ENCODE measurements at places on chromosomes 1 and 21.
A peak's percentile ranks its signal among the peaks of the same experiment; 100 is the strongest.

DNA sequence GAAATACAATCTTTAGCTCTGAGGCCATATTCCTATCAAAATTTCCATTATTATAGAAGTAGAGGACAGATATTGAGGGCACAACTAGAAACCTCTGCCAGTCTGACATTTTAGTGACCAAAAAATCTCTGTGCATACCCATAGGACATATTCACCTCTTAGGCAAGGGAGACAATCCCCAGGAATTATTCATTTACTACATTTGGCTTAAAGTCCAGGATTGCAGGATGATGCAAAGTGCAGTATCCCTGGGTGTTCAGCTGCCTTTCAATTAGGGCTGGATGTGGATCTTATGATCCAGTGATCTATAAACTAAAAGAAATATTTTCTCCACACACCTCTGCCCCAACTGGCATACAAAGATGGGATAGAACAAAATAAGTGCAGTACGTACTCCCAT lies 50.9 kb downstream of the PTGS2 start:
- DNase-seq, result no peak

- peak; percentile 75 for DNase-seq
Measured at GRCh38 chr1:178283409-178283808, 189.5 kb downstream of the RASAL2 start.

DNA sequence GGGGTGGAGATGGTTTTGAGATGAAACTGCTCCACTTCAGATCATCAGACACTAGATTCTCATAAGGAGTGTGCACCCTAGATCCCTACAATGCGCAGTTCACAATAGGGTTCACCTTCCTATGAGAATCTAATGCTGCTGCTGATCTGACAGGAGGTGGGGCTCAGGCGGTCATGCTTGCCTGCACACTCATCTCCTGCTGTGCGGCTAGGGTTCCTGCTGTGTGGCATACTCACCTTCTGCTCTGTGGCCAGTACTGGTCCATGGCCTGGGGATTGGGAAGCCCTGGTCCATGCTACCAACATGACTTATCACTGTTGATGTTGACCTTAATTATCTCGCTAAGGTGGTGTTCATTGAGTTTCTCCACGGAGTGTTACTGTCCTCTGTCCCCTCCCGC lies 144.5 kb downstream of the NAV1 start:
- DNase-seq, result no peak

DNA sequence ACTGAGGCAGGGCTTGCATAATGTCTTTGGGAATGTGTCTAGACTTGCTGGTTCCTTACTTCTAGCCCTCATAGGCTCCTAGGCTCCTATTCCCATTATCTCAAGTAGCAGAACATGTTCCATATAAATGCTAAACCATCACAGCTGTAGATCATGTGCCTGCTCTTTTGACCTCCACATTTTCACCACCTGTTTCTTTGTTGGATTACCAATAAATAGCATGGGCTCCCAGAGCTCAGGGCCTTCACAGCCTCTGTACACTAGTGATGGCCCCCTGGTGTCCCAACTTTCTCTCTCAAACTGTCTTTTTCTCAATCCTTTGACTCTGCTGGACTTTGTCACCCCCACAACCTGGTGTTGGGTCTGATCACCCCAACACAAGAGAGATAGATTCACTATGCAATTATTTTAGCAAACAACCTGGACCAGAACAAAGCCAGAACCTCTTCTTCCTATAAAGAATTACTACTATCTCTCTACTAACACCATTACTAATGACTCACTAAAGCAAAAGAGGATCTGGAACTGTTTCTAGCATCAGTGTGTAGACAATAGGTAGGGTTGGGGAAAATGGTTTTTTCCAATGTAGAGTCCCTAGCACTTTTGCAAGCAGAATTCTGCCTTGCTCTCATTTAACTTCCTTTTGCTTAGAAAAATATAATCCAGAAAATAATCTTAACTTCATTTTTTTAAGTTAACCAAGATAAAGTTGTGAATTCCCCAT lies 51.7 kb downstream of the WLS start:
- DNase-seq, result no peak

- peak; percentile 38 for DNase-seq
Measured at GRCh38 chr1:23787701-23788100, 3.2 kb upstream of the LYPLA2 start.

DNA sequence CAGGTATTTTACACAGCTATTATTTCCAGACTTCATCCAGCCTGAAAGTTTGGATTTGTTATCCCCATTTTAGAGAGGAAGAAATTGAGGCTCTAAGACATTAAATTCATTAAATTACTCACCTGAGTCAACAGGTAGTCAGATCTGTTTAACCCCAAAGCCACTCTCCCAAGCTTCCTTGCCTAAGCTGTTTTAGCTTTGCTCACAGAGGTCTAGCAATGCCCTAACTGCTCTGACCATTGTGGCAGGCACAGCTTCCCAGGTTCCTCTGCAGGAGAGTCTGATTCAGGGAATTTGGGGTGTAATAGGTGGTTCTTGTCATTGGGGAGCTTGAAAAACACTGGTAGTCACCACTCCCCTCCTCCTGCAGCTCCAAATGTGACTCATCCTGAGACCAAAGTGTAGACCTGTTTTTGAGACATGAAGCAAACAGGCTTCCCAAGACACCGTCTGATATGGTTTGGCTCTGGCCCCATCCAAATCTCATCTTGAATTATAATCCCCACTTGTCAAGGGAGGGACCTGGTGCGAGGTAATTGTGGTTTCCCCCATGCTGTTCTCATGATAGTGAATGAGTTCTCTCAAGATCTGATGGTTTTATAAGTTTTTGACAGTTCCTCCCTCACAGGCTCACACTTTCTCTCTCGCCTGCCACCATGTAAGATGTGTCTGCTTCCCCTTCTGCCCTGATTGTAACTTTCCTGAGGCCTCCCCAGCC lies 142.8 kb upstream of the DNAH14 start:
- DNase-seq, result no peak

- DNase-seq, result no peak
Measured at GRCh38 chr1:230750576-230750975, 3.4 kb downstream of the CAPN9 start.

GRCh38 chr1:236733653-236734052 lies 47.4 kb downstream of the ACTN2 start:
- DNase-seq, result no peak

GRCh38 chr1:203686091-203686632 lies 59.5 kb downstream of the ATP2B4 start:
- no peak for DNase-seq

DNA sequence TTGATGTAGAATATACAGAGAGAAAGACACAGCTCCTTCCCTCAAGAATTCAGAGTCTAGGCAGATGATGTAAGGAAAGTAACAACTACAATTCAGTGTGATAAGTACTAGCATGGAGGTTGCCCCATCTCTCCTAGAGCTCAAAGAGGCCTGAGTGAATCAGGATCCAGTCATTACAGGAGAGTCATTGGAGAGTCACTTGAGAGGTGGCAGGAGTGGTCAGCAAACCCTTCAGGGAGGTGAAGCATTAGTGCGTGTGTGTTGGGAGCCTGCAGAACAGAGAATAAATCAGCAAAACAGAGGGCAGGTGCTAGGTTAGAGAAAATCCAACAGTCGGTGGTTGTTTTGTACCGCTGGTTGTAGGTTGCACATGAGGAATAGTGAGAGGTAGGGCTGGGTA lies 46.1 kb downstream of the GRIK1 start:
- no peak for DNase-seq

GRCh38 chr1:16038620-16038912 lies 5.0 kb upstream of the CLCNKB start:
- DNase-seq, result no peak

- DNase-seq, result no peak
Measured at GRCh38 chr1:19831441-19831840, 16.4 kb upstream of the RNF186 start.

- DNase-seq, result no peak
Measured at GRCh38 chr1:225941187-225941941, at the start of gene LEFTY2. TSS of gene LEFTY2 (minus strand) at chr1:225941220. CDS start at chr1:225941140, 80 bp downstream.

DNA sequence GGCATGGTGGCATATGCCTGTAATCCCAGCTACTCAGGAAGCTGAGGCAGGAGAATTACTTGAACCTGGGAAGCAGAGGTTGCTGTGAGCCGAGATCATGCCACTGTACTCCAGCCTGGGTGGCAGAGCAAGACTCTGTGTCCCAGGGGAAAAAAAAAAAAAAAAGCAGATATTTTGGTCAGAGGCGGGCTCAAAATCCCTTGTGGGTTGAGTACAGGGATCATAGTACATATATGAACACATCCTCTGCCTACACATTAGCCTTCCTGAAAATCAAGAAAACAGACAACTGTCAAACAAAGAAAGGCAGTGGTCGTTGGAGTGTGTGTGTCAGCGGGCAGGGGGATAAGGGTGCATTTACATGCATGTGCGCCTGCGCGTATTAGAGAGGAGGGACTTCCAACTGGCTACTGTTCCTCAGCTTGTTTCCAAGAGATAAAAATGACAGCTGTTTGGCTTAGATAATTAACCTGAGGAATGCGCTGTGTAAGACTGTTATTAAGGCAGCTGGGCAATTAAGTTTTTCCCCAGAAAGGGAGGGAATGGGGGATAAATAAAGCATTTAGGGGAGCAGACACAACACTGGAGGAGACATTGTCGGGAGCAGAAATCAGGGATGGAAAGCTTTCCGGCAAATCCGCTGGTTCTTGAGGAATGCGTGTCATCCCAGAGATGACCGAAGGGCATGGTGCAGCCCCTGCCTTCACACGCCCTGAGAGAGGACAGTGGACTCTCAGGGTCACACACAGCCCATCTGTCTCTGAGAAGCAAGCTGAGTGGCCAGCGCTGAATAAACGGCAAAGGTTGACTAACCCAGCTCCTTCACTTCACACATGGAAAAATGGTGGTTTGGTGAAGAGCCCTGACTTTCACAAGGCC lies 6.4 kb downstream of the LAMB3 start:
- peak; percentile 78 for DNase-seq

DNA sequence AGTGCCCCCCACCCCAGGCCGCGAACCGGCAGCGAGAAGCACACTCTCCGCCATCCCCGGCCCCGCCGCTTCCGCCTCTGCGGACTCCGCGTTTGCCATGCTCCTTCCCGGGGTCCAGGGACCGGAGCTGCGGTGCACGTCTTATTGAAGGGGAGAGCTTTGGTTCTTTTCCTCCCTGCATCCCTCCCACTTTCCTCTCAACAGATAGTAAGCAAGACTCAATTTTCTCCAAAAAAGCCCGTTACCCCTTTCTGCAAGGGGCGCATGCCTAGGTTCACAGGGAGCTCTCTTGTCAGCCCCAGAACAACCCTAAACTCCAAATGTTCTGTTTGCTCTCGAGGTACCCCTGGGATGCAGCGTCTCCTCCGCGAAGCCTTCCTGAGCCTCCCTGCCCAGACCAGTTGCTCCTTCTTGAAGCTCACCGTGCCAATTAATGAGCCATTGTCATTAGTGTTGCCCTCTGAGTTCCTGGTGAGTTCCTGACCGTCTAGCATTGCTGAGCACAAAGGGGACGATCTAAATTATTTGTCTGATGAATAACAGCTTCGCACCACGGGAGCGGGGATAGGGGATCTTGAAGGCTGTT lies 8.1 kb downstream of the FOXD3 start:
- DNase-seq, result no peak

GRCh38 chr1:29542548-29542947 lies 306.2 kb downstream of the PTPRU start:
- no peak for DNase-seq

- no peak for DNase-seq
Measured at GRCh38 chr1:2493691-2494322, 17.7 kb downstream of the PLCH2 start.

DNA sequence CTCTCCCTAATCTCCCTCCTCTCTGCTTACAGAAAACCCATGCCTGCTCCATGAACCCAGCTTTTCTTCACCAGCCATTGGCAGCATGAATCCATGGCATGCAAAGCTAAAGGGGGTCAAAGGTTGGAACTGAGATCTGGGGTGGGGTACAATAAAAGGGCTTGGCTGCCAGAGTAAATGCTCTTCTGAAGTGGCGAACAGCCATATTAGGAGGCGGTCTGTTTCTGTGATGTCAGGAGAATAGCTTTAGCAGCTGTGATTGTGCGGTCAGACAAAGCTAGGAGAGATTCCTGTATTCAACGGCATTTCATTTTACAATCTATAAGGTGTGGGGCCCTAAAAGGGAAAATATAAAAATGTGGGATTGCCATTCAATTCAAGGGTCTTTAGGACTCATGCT lies 71.7 kb upstream of the TMPRSS2 start:
- no peak for DNase-seq

DNA sequence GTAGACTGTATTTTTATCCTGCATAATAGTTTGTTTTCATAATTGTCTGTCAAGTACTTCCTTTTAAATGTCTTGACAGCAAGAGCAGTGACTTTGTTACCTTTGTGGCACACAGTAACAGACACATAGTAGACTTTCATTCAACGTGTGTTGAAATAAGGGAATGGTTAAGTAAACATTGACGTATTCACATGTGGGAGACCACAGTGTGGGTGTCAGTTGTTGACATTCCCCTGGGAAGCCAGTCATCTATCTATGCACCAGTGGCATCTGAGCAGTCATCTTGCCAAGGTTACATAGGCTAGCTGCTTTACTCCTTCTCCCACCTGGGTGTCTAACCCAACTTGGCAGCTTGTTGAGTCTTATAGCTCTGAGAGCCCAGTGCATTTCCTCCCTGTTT lies 1.4 kb upstream of the NUP133 start:
- DNase-seq, result no peak

GRCh38 chr1:225426395-225427234 lies 1.2 kb downstream of the LBR start:
- DNase-seq, result peak; percentile 52

DNA sequence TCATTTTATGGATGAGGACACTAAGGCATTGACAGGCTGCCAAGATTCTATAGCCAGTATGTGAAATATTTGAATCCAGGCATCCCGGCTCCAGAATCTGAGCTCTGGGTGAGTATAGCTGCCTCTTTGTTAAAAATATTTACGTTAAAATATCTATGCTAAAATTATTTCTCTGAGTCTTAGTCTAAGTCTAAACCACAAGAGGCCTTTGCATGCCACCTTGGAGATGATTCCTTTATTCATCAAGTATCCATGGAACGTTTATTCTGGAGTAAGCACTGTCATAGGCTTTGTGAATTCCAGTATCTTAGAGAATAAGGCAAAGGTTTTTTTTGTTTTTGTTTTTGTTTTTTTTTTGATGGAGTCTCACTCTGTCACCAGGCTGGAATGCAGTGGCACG lies 116.4 kb downstream of the GREM2 start:
- DNase-seq, result no peak

GRCh38 chr1:46246548-46247435 lies 771 bp upstream of the RAD54L start:
- DNase-seq, result peak; percentile 90

DNA sequence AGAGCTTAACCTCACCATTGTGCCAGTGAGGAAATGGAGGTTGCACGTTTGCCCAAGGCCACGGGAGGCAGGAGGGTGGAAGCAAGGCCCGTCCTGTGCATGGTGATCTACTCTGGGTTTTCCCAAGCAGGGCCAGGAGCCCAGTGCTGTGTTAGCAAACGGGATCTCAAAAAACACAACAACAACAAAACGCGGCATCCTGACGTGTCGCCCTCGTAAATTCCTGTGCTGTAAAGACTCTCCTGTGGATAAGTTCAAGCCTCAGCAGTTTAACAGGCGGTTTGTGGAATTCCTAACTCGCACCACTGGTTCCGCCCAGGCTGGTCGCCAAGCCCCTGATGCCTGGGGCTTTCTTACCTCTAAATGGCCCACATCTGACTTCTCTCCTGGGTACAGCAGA lies 39.1 kb downstream of the TFF3 start:
- DNase-seq, result no peak

Data from hematopoietic multipotent progenitor cell treated with erythropoietin and hydrocortisone succinate and interleukin-3 and kit ligand, for 4 days (in vitro differentiated cells).